ENCODE measurements at places on chromosomes 3 and 15.

- DNase-seq, result no peak
Measured at GRCh38 chr3:126468028-126468891, 7.4 kb downstream of the ZXDC start.

GRCh38 chr3:109363634-109364033 is 26.3 kb upstream of the DPPA4 start:
- DNase-seq, result no peak

GRCh38 chr3:52454250-52454937 is 553 bp upstream of the TNNC1 start:
- no peak for DNase-seq

DNA sequence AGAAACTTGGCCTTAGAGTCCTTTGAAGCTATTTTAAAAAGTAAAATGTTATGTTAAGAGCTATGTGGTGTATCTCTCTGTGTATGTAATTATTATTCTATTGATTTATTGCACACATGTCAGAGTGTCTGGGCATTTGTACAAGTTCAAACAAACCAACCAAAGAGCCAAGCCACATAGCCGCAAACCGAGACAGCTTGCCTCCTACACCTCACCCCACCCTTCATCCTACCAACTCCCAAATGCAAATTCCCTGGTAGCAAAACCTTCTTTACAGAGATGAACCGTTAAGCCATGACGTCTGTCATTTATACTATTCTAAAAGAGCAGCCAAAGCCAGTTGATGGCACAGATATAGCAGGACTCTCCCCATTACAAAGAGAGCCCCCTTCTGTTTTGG is 332.3 kb downstream of the ERC2 start:
- no peak for DNase-seq

GRCh38 chr3:78857494-78858111 is 910.2 kb downstream of the ROBO1 start:
- no peak for DNase-seq

DNA sequence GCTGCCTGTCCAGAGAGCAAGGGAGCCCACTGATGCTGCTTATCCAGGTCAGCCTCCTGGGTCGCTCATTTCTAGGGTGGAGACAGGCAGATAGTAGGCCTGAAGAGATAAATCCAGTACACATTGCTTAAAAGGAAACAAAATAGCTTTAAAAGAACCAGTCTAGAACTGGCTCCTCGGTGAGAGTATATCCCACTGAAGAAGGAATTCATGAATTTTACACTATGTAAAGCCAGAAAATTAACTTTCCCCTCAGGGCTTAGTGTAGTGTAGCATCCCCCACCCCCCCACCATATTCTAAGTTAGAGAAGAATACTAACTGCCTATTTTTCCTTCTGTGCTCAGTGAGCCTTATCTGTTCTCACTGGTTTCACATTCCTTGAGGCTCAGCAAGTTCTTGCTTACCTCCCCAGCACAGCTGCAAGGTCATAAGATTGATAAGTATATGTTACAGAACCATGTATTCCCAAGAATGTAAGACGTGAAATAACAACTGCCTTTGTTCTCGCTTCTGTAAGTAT is 30.5 kb upstream of the NOX5 start:
- DNase-seq, result no peak

GRCh38 chr3:125055331-125055912 is 375 bp downstream of the HEG1 start:
- DNase-seq, result no peak

GRCh38 chr15:32651229-32651837 is 9.8 kb downstream of the SCG5 start:
- DNase-seq, result peak; percentile 41

GRCh38 chr3:133237380-133237779 is 162.5 kb upstream of the BFSP2 start:
- DNase-seq, result no peak

- DNase-seq, result no peak
Measured at GRCh38 chr15:100762913-100763834, 116.5 kb upstream of the ALDH1A3 start.

- no peak for DNase-seq
Measured at GRCh38 chr15:40990080-40990479, 36.8 kb downstream of the CHAC1 start.

Data from Kasumi-1 (cell line).